ENCODE measurements at places on chromosomes 11 and 22.
A peak's percentile ranks its signal among the peaks of the same experiment; 100 is the strongest.

GRCh38 chr11:23539556-23539955, 679.3 kb upstream of the CCDC179 start:
- no peak for DNase-seq

DNA sequence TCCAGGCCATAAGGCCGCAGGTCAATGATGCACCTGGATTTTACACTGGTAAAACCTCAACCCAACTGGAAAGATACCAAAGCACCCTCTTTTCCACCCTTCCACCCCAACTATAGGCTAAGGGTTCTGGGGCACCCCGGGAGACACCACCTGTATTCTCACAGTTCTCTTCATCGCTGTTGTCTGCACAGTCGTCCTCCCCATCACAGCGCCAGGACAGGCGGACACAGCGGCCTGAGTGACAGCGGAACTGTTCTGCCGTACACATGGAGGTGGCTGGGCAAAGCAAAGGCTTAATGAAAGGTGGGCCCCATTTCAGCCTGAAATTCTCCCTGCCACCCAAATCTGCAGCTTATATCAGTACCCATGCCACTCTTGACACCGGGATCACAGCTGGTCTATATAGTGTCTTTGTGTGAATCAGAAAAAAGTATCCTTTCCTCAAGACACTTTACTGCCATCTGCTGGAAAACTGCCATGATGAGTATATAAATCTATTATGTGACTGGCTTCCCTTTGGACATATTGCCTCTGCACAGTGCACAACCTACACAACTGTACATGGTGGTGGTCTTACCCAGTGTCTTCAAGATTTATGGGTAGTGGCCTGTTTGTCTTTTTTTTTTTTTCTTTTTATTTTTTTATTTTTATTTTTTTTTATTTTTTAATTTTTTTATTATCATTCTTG, 21.5 kb downstream of the LRP4 start:
- DNase-seq: no peak

- DNase-seq: no peak
Observed at GRCh38 chr22:18136563-18137320, 13.2 kb upstream of the USP18 start.

GRCh38 chr11:17652556-17652955, 66.8 kb upstream of the MYOD1 start:
- no peak for DNase-seq

DNA sequence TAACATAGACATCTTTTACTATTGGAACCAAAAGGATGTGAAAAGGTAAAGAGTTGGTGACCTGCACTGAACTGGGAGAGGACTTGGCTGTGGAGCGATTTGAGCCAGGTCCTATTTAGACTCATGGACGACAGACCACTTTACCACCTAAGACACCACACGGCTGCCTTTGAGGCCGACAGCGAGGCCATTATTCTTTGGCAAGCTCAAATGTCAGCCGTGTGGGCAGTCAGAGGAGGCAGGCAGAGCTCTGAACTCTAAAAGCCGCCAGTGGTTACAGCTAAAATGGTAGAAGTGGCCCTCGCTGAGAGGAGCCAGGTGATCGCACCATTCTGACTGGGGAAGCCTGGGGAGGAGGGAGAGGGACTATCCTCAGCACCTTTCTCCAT, 50.5 kb downstream of the SCUBE1 start:
- no peak for DNase-seq

GRCh38 chr22:35430897-35431322, 31.0 kb downstream of the MCM5 start:
- peak; percentile 62 for DNase-seq

DNA sequence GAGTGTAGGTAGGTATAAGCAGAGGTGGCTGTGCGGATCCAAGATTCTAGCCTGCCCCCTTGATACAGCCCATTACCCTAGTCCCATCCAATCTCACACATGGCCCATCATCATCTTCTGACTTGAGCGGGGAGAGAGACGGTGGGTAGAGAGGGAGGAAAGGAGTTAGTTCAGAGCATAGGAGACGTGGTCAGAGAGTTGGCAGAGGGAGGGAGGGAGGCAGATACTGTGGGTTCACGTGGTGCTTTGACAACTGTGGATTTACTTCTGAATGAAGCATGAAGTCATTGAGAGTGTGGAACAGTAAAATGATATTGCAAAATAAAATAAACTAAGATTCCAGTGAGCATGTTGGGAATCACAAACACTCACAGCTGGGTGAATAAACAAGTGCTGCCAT, 31.4 kb upstream of the VPREB1 start:
- no peak for DNase-seq

DNA sequence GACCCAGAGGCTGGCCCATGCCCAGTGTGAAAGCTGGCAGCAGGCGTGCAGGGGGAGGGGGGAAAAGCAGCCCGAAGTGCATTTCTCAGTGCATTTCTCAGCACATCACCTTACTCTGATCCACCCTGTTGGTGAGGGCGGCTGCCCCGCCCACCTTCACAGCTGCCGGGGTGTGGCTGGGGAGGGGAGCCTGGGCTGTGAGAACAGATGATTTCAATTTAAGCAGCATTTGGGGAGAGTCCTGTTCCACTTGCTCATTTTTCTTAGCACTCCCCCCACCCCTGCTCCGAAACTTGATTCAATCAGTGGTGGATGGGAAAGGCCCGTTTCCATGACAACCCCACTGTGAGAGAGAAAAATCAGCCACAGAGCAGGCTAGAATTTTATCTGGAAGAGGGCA, 84.8 kb downstream of the SNX19 start:
- DNase-seq: no peak

GRCh38 chr11:102891736-102892135, 17.0 kb upstream of the MMP12 start:
- no peak for DNase-seq

DNA sequence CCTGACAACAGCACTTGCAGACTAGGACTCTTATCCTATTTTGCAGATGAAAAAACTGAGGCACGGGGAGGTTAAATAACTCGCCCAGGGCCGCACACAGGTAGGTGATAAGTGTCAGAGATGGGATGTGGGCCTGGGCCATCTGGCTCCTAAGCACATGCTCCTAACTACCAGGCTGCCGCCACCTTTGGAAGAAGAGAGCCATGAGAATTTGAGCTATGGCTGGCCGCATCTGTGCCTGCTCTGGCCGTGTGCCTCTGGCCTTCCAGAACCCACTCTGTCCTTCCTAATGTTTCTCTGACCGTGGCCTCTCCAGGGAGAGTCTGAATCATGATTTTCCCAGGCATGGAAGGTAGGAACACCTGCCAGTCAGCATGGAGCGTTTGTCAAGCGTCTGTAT, 15.3 kb upstream of the IL2RB start:
- no peak for DNase-seq

Measured in central memory CD8-positive, alpha-beta T cell (primary cell).